ENCODE measurements at places on chromosomes 6 and 20.

DNA sequence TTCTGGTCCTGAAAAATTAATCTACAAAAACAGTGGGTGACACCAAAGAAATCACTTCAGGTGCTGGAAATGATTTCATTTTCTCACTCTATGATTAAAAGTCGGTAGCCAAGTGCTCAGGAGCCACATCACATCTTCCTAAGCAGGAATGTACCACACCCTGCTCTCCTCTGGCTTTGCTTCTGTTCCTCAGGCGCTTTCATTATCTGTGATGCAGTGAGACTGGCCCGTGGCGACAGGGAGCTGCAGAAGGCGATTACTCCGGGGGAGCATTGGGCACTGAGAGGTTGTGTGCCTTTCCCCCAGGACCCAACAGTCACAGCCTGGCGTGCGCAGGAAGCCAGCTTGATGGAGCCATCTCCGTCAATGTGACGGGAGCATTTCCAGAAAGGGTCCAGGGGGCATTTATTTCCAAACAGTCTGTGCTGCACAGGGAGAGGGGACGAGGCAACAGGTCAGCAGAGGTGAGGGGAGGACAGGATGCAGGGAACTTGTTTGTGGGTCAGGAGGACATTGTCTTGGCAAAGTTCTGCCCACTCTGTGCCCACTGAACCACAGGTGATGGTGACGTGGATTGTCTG lies 5.6 kb upstream of the ZNF831 start:
- DNase-seq, result no peak

GRCh38 chr20:38260378-38261053 lies at the start of gene KIAA1755:
Gene KIAA1755, minus strand, starts transcription at chr20:38260735. Its CDS starts 235 bp downstream, at chr20:38260500.
- DNase-seq, result no peak

DNA sequence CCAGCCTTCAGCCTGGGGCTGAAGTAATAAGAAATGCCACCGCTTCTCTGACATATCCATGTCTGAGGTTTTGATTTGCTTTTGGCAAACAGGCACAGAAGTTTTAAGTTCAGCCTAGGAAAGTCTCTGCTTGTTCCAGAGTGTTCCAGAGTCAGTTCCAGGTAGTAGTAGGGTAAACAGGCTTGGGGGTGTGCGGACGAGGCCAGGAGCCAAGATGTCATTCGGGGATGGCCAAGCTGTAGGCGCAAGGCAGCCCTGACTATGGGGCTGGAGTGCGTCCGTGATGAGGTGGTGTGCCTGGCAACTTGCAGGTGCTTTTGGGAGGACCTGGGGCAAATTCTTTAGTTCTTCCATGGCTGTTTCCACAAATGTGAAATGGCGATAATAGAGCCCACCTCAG lies 60.3 kb downstream of the IRF4 start:
- no peak for DNase-seq

- DNase-seq, result no peak
Observed at GRCh38 chr6:14165091-14165490, 47.5 kb downstream of the CD83 start.

GRCh38 chr20:42740226-42740870 lies 449.4 kb downstream of the PTPRT start:
- DNase-seq, result no peak

DNA sequence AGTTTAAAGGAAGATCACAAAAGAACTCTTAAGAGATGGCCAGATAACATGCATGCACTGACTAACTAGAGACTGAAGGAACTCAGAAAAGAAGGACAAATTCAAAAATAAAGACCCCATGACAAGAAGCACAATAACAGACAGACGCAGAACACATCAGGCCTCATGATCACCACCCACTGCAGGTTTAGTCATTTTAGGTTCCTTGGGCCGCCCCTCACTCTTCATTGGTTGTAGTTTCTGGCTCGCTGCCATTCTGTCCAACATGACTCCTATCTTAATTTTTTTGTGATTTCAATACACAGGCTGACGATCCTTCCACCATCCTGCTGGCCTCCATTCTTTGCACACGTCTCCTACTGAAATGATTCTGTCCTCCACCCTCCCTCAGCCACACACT lies 21.6 kb downstream of the STX7 start:
- no peak for DNase-seq

DNA sequence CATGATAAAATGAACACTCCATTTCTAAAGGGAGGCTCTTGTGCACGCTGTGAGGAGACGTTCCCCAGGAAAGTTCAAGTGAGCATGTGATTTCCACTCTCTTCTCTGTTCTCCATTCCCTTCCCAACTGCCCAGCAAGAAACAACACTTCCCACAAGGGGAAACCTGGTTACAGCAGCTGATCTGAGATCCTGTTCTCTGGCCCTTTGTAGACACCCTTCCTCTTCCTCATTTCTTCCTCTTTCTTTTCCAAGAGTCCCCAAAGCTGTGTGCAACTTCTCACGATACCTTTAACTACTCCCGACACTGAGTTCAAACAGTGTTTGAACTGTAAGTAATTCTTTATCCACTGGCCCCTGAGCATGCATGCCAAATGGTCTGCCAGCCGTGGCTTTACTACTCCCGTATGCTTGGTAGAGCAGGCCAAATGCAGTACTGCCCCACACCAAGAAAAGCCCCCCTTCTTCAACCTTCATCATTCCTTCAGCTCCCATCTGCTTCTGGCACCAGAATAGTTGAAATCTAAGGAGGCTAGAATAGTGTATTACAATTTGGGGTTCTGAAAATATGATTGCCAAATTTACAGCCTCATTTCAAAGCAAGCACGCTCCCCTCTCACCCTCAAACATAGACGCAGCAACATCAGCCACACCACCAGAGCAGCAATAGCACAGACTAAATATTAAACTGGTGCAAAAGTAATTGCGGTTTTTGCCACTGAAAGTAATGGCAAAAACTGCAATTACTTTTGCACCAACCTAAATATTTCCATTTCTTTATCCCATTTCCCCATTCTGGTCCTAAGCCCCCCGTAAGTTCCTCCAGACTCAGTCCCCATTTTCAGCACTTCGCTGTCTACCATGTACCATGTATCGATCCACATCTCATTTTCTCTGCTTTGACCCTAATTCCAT lies 4.3 kb downstream of the HLA-DMB start:
- DNase-seq, result no peak

DNA sequence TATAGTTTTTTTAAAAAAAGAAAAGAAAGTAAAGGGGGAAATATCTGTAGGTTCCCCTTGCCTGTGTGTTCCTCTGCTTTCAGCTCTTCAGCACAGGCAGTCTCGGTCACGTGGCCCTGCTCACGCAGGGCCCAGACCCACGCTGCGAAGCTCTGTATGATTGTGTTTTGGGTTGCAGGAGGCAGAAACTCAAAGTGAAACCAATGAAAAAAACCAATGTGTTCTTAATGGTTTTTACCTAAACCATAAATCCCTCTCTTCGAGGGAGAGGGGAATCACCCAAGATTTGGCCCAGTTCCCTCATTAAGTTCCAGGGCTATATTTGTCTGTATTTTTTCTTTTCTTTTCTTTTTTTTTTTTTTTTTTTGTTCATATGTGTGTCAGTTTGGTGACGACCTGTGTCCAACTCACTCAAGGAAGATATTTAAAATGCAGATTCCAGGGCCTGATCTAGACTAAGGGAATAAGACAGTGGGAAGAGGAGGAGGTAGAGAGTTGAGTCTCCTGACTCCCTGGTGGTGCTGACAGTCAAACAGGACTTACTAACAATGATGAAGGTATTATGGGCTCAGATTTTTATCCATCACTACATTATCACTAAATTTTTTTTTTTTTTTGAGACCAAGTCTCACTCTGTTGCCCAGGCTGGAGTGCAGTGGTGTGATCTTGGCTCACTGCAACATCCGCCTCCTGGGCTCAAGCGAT lies 33.8 kb upstream of the RREB1 start:
- DNase-seq, result peak; percentile 25

GRCh38 chr6:153125032-153125431 lies 6.0 kb downstream of the RGS17 start:
- DNase-seq, result no peak

DNA sequence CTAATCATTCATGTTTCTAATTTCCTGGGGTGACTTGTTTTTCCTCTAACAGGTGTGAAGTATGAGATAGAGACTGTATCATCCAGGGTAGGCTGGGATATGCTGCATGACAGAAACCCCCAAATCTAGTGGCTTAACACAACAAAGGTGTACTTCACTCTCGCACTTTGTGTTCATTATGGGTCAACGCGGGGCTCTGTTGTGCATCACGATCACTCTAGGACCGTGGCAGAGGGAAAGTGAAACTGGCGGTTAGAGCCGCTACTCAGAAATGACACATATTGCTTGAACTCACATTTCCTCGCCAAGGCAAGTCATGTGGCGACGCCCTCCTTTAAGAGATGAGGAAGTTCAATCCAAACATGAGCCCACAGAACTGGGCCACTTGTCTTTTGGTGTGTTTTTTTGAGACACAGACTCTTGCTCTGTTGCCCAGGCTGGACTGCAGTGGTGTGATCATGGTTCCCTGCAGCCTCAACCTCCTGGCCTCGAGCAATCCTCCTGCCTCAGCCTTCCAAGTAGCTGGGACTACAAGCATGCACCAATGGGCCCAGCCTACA lies 41.3 kb downstream of the PCNA start:
- peak; percentile 48 for DNase-seq

GRCh38 chr6:107547451-107547840 lies 57.5 kb downstream of the SOBP start:
- no peak for DNase-seq

GRCh38 chr6:25219917-25220278 lies 59.3 kb upstream of the CARMIL1 start:
- DNase-seq, result no peak

DNA sequence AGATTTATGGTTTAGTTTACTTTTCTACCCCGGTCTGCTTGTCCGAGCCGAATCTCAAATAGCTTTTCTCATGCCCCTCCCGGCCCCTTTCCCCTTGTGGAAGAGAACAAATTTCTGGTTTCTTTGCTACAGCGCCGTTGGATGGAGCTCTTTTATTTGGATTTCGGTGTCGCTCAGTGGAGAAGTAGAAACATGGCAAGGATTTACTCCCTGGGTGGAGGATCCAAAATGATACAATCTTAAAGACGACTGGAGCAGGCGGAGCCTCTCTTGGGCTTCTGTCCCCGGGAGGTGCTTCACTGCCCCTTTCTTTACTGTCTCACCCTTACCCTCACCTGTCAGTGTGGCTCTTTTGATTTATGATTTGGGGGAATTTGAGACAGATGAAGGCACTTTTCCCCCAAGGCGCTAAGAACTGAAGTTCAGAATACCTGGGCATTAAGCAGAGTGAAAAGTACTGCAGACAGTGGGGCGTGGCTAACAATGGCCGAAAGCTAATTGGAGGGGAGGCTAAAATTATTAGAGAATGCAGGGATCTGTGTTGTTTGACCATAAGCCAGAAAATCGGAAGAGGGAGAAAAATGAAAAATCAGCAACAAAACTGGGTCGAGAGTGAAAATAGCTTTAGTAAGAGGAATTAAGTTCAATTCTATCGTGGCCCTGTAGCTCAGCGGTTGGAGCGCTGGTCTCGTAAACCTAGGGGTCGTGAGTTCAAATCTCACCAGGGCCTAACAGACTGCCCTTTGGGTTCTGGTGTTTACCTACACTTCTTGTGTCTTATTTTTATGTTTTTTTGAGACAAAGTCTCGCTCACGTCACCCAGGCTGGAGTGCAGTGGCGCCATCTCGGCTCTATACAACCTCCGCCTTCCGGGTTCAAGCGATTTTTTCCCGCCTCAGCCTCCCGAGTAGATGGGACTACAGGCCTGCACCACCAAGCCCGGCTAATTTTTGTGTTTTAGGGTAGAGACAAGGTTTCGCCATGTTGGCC lies 145.1 kb upstream of the ZNF184 start:
- no peak for DNase-seq

- DNase-seq, result no peak
Observed at GRCh38 chr6:104325341-104326172, 534.2 kb downstream of the HACE1 start.

GRCh38 chr6:111861431-111861885 lies 11.8 kb downstream of the FYN start:
- no peak for DNase-seq

DNA sequence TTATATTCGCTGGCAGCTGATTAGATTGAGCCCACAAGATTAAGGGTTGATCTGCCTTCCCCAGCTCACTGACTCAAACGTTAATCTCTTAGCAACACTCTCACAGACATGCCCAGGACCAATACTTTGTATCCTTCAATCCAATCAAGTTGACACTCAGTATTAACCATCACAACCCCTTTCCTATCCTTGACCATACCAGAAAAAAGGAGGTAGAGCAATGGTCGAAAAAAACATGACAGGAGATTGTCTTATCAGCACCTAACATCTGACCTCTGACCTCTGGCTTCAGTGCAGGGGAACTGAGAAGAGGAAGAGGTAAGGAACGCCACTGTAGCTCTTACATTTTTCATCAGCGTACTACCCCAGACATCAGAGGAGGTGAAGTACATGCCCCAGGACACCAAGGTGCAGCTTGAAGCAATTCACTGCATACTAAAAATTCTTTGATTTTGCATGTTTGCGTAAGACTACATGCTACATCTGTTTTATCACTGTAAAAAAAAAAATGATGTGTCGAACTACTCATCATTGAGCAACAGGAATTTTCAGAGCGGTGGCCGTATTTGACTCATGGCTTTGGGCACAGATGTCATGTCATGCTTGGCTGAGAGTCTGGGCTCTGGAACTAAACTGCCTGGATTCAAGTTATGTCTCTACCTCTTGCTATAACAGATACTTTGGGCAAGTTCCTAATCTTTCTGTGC lies 188.0 kb upstream of the TAB2 start:
- DNase-seq, result no peak

DNA sequence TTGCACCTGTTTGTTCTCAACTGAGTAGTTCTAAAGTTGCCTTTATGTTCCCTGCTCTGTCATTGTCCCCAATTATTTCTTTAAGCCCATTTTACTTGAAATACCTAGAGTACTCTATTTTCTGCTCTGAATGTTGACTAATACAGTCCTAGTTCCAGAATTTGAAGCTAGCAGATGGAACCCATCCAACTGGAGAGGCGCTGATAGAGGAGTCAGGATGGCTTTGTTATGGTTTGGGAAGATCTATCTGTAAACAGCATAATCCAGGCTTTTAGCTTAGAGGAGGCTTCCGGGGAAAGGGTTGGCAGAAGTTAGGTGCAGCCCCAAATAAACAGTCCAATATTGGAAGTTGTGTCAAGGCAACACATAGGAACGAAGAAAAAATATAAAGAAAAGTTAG lies 927.7 kb downstream of the TFAP2A start:
- no peak for DNase-seq
